ENCODE measurements at places on chromosomes 2 and 18.

- no peak for DNase-seq
These were observed 169.8 kb downstream of the TRIM43 start for GRCh38 chr2:95761556-95761955.

GRCh38 chr2:28199995-28200679, 192.5 kb upstream of the FOSL2 start:
- no peak for DNase-seq

DNA sequence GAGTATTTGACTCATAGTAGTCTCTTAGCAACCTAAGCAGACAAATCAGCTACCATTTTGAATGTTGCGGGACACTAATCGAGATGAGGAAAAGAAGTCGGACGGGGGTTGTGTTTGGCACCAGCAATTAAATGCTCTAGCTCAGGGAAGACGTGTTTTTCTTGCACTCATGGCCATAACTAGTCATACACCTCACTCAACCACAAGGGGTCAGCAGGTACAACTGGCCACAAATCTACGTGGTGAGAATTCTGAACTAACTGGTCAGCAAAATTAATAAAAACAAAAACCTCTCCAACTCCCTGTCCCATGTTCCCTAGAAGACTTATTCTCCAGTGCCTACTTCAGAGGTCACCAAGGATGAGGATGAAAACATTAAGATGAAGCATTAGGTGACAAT, 1467.8 kb downstream of the DPP10 start:
- DNase-seq: no peak

GRCh38 chr2:42965196-42965595, 172.8 kb upstream of the HAAO start:
- no peak for DNase-seq
